Sciatic nerve (tissue), 2 donors: ENCODE measurements at places on chromosomes 16 and 17.

DNA sequence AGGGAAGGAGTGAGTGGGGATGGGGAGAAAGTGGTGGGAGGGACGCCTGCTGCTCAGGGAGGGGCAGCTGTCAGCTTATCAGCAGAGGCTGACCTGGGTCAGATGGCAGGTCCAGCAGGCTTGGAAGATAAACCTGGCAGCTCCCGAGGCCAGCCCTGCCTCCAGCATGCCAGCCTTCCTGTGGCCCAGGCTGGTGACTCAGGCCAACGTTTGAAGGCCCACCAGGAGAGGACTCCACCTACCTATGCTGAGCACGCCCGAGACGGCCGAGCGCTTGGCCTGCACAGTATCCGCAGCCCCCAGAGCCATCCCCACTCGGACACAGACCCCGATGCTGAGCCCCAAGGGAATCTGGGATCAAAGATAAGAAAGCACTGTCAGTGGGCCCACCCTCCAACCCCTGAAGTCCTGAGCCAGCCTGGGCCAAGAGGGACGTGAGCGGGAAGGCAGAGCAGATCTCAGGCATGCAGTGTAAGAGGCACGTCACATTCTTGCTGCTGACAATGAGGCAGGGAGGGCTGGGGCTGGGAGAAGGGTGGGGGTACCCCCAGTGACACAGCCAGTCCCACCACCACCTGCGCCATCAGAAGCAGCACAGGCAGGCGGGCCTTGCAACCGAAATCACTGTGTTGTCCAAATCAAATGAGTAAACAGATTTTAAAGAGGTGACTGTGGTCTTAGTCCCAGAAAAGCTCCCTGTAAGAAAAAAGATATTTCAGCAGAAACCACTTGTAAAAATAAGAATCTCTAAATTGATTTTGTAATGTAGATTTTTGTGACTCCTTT is 12.4 kb downstream of the SLC47A2 start:
- no peak for DNase-seq

DNA sequence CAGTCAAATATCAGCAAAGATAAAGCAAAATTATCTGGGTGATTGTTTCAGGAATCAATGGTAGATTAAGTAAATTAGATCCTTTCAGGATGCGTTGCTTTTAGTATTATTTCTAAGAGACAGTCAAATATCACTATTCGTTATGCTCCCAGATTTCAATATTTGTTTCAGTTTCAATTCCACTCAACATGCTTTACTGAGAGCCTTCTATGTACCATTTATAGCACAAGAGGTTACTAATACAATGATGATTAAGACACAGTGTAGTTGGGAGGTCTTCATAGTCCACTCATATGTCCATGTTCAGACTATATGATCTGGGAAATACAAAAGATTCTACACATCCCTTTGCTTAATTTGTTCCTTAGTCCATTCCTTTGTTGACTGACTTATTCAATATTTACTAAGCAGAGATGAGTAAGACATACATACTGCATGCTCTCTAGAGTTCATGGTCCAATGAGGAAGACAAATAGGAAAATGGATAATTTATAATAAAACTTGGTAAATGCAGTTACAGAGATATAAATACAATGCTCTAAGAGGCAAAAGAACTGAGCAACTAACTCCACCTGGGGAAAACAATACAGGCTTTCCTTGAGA is 88.2 kb upstream of the NOG start:
- no peak for DNase-seq

DNA sequence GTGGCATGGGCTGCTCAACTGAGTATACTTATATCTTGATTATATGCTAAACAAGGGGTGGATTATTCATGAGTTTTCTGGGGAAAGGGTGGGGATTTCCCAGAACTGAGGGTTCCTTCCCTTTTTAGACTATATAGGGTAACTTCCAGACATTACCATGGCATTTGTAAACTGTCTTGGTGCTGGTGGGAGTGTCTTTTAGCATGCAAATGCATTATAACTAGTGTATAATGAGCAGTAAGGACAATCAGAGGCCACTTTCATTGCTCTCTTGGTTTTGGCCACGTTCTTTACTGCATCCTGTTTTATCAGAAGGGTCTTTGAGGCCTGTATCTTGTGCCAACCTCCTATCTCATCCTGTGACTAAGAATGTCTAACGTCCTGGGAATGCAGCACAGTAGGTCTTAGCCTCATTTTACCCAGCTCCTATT is 12.0 kb downstream of the PRR11 start:
- no peak for DNase-seq

- DNase-seq = no peak
Measured at GRCh38 chr17:72116661-72117521, 3.9 kb upstream of the SOX9 start.

- DNase-seq = no peak
Measured at GRCh38 chr17:49285716-49286115, 55.1 kb upstream of the PHOSPHO1 start.

DNA sequence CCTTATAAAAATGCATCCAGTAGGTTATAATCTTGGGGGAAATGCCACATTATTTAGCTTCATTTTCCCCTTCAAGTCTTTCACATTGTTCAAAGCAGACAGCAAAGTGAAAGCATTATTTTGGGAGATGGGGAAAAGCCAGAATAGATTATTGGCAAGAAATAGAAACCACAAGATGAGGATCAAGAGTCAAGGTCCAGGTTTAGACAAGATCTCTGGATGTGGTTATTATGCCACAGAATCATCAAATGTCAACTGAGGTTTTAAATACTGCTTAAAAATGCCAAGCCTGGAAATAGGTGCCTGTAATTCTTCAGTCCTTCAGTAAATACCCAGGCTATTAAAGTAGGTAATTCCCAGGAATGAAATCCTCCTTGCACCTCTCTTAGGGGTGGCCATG is 65.1 kb upstream of the ALOX12 start:
- no peak for DNase-seq

- DNase-seq = no peak
Measured at GRCh38 chr17:39210093-39210434, 10.0 kb downstream of the RPL19 start.

- no peak for DNase-seq
Measured at GRCh38 chr17:32803544-32803943, 73.4 kb downstream of the MYO1D start.

GRCh38 chr17:34172390-34172918 is 82.6 kb upstream of the CCL2 start:
- no peak for DNase-seq

GRCh38 chr16:14194721-14195120 is 123.6 kb downstream of the MRTFB start:
- no peak for DNase-seq

DNA sequence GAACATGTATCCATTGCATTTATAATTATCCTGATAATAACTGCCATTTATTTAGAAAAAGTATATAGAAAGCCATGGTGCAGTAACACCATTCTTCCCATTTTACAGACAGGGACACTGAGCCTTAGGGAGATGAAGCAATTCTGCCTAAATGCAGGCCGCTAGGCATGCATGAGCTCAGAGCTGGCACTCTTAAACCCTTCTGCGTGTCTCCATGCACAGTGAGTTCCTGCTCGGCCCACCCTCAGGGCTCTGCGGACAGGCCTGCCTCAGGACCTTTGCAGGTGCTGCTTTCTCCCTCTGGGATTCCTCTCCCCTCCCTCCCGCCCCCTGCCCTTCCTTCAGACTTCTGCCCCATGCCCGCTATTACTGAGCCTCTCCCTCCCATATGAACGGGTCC is 54.3 kb upstream of the WSB1 start:
- DNase-seq = no peak

DNA sequence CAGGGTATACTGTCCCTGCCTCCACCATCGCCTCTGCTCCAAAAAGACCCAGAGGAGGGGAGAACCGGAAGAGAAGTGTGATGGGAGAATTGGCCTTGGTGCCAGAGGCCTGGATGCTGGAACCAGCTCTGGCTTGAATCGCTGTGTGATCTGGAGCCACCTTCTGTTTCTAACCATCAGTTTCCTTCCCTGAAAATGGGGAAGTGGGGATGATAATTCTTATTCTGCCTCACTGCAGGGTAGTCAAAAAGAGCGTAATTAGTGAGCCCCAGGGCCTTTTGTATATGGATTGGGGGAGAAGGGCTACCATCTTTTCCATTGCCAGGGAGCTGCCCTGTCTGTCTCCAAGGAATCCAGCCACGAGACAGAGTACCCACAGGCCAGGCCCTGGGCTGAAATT is 52.2 kb downstream of the CCT6B start:
- DNase-seq = no peak
